ENCODE measurements at places on chromosomes 7 and 10.

GRCh38 chr7:30785786-30786185 lies 14.6 kb downstream of the MINDY4 start:
- DNase-seq: no peak

- no peak for DNase-seq
Measured at GRCh38 chr7:143299840-143300239, 11.7 kb downstream of the CASP2 start.

- DNase-seq: no peak
Measured at GRCh38 chr10:116756277-116756676, 13.9 kb upstream of the HSPA12A start.

GRCh38 chr10:109737626-109738025 lies 185.7 kb downstream of the XPNPEP1 start:
- no peak for DNase-seq

- DNase-seq: no peak
Measured at GRCh38 chr10:84537447-84537931, 209.1 kb downstream of the CCSER2 start.

DNA sequence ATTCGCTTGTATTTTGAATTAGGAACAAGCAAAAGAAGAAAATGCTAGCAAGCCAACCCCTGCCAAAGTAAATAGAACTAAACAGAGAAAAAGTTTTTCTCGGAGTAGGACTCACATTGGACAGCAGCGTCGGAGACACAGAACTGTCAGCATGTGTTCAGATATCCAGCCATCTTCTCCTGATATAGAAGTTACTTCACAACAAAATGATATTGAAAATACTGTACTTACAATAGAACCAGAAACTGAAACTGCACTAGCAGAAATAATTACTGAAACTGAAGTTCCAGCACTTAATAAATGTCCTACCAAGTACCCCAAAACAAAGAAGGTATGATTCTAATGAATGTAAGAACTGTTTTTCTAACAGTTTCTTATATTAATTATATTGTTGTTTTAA lies 87.9 kb downstream of the KMT2E start:
- no peak for DNase-seq

- no peak for DNase-seq
Measured at GRCh38 chr10:46787321-46787615, 124.0 kb upstream of the PTPN20 start.

DNA sequence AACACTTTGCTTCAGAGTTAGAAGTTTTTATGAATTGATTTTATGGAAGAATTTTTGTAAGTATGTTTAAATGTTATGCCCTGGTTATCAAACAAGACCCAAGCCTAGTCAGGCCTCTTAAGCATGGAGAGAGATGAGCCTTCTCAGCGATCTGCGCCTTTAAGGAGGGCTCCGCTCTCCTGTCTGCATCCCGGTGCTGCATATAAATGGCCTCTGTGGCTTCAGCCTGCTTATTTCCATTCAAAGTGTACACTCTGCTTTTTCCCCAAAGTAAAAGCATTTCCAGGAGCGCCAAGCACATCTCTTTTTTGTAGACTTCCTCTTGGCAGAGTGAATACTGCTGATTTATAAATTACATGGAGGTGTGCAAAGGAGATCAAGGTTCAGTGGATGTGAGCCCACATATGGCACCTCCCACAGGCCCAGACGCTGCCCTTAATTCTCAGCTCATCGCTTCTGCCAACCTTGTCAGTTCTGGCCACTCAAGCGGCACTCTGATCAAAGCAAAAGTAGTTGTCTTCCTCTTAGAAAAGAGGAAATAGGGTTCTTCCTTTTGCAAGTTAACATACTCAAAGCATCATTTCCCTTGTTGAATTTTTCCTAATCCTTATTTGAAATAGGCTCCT lies 70.0 kb upstream of the SFMBT2 start:
- no peak for DNase-seq

- no peak for DNase-seq
Measured at GRCh38 chr7:100173806-100174495, 3.2 kb downstream of the GPC2 start.

GRCh38 chr10:130485236-130485957 lies 349.2 kb downstream of the GLRX3 start:
- no peak for DNase-seq

GRCh38 chr10:21488246-21488956 lies 37.1 kb downstream of the SKIDA1 start:
- no peak for DNase-seq

DNA sequence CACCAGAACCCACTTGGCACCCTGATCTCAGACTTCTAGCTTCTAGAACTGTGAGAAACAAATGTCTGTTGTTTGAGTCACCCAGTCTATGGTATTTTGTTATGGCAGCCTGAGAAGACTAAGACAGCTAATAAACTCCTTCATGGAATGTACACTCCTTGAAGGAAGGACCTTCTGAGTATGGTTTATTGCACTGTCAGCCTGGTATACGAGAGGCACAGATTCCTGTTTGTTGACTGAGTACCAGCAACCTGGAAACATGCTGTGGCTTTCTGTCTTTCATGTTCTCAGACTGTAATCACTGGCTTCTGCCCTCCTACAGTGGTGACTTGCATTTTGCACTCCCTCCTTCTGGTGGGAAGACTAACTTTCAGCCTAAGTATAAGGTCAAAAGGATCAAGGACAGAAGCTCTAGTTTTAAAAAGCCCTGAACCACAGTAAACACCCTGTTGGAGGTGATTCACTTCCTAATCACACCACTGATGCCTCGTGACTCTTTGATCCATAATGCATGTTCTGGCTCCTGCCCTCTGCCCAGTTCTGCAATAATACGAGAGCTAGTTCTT lies 319.0 kb upstream of the NPSR1 start:
- no peak for DNase-seq

DNA sequence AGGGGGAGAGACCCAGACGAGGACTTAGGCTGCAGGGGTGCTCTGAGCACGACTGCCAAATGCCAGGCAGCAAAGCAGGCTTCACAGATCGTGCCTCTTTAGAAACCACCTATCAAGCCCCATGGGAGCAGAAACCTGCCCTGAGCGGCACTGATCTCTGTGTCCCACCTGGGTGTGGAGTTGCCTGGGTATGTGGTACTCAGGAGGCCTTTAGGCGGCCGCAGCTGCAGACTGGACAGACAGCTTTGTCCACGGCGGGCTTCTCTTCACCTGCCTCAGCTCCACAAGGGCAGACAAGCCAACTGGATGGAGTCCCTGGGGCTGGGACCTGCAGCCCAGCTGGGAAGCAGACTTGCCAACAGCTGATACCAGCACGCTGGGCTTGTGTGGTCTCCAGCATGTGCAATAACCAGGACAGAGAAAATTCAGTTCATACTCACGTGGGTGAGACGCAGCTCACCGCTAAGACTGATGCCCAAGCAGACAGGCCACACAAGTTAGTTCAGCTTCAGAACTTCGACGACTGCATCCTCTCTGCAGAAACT lies 163.2 kb downstream of the EBF3 start:
- no peak for DNase-seq

DNA sequence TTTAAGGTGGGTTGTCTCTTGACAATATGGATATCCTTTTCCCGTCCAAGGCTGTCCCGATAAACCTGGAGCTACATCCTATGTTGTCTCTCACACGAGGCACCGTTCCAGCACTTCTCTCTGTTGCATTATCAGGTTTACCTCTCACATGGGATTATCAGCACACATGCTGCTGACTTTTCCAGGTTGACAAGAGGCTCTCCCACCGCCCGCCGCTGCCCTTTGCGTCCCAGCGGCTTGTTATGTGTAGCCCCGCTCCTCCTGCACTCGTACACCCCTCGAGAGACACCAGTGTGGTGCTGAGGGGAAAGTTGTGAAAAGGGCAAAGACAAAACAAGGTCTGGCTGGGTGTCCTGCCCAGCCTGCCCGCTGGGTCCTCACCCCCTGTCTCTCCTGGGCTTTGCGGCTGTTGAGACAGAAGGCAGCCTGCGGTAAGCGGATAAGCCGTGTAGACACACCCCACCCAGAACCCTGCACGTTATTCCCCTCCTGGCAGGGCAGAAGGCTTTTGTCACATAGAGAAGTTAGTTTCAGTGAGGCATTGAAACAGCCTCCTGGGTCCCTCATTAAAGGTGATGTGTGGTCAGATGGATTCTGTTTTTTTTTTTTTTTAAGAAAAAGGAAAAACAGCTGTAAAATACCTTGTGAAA lies 38.7 kb downstream of the UBE3C start:
- no peak for DNase-seq

- no peak for DNase-seq
Measured at GRCh38 chr7:29105752-29106668, 40.3 kb downstream of the CPVL start.

DNA sequence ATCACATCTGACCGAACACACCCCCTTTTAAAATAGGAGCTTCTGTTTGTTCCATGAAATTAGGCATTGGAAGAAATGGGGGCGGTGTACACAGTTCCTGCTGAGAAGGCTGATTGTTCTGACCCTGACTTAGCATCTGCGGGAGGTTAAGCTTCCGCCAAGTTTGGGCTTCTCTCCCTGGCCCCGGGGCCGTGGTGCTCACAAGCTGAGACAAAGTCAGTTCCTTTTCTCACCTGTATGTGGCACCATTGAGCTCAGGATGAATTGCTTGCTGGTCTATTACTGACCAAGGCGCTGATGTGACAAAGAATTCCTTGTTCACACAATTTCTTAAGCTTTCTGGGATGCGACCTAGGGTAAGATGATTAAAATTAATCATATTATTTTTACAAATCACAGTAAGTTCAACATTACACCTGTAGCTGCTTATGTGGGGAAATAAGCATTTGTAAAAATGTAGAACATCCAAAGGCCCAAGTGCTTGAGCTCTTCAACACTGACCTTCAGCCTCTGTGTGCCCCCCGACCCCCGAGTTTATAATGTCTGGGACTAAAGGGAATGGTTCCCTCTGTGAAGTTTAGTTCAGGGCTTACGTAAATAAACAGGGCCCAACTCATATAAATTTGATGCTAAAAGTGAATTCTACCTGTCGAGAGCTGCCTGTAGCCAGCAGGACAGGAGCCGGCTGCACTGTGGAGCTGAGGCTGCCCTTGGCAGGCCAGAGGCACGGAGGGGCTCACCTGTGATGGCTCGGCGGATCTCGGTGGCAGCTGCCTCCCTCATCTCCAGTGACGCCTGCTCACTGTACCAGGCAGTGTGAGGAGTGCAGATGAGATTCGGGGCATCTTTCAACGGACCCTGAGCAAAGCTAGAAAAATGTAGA lies 50.8 kb downstream of the ZRANB1 start:
- no peak for DNase-seq

DNA sequence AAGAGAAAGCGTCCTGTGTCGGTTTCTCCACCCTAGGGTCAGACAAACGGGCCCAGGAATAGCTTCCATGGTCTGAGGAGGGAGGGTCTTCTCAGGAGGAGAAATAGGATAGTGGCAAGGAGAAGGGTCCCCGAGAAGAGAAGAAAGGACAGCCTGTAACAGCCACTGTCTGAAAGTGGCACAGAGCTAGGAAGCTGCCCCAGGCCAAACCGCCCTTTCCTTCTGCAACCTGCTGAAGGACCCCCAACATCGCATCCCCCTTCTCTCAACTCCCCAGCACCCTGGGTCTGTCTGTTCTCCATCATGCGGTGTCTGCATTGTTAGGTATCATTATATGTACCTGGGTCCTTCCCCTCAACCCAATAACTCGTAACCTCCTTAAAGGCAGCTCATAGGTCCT lies 47.1 kb downstream of the COL17A1 start:
- DNase-seq: no peak

DNA sequence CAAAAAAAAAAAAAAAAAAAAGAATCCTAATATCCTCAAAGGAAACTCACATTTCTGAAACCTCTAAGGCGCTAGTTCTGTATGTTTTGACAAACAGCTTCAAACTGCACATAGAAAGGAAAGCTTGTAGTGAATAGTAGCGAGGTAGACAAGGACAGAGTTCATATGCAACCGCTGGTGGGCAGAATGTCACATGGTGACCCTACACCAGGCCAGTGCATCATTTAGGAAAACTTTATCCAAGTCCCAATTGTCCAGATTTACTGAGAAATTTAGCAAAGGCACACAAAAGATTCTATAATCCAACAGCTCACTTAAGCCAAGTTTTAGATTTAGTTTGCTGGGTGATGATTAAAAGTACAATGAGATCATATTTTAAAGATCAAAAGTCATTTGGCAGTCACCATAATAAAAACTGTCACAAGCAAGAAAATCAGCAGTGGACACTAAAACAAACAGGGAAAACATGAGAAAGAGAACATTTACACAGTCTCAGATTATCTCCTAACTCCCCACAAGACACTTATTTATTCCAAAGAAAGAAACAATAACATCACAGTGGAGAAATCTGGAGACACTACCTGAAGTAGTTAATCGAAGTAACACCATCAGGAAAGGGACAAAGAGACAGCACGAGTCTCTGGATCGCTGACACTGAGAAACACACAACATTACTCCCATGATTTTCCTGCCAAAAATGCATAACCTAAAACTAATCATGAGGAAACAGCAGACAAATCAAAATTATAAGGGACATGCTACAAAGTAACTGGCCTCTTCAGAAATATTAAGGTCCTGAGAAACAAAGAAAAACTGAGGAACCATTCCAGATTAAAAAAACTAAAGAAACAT lies 20.2 kb downstream of the FAM204A start:
- no peak for DNase-seq

DNA sequence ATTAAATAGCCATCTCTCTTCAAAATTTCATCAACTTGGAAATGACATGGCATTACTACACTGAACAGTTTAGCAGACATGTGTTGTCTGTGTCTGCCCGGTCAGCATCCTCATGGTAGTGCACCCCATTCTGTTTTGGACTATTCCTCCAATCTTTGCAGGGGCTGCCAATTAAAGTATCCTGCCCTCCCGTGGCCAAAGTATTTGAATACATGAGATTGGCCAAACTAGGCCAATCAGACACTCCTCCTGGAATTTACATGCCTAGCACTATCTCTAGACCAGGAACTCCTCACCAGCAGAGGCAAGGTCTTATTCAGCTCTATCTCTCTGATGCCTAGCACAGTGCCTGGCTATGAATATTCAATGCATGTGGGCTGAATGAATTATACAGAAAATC lies 4.4 kb downstream of the SHTN1 start:
- no peak for DNase-seq

GRCh38 chr10:114538181-114538906 lies 119.7 kb downstream of the ABLIM1 start:
- no peak for DNase-seq

DNA sequence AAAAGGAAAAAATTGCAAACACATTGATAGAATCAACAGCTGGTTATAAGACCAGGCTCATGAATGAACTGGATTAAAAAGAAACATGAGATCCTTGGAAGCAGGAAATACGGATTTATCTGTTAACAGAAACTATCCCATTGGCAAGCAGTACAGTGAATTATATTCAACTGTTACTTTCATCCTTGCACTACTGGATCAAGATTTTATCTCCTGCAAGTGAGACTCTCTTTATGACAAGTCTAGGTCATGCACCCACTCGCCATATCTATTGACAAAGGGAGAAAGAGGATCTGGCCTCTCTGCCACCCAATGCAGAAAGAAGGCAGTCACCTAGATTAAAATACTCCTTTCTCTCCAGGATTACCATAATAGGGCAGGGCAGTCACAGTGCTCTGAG lies 41.4 kb downstream of the CSTF2T start:
- DNase-seq: no peak

GRCh38 chr7:73582664-73583202 lies 4.4 kb upstream of the TBL2 start:
- DNase-seq: no peak

Measured in esophagus squamous epithelium (tissue), 5 donors.